ENCODE measurements at places on chromosomes 1 and 21. TPM values are rescaled to one million over a fixed set of nuclear protein-coding genes. Genes with fewer than 3 reads are reported as not detected.

- peak; percentile 89 for DNase-seq
Observed at GRCh38 chr1:156498432-156499193, 2.0 kb downstream of the MEF2D start.

GRCh38 chr1:118954301-118954905 is 33.7 kb downstream of the TBX15 start:
- no peak for DNase-seq

DNA sequence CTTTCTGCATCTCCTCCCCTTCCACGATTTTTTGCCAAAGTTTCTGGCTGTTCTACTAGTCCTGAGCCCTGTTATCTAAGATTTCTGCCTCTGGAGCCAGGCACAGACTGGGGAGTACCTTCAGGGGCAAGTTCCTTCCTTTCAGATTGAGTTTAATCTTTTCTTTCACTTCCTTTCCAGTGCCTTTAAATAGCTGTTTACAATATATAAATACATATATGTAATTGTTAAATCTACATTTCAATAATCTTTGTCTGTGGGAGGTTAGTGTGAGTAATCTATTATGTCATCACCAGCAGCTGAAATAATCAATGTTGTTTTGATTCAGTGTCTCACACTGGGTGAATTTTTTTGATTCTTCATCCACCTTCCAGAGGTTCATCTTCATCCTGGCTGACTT is 31.8 kb downstream of the DIPK1A start:
- no peak for DNase-seq

- no peak for DNase-seq
Observed at GRCh38 chr1:59288046-59288445, 8.8 kb upstream of the FGGY start.

DNA sequence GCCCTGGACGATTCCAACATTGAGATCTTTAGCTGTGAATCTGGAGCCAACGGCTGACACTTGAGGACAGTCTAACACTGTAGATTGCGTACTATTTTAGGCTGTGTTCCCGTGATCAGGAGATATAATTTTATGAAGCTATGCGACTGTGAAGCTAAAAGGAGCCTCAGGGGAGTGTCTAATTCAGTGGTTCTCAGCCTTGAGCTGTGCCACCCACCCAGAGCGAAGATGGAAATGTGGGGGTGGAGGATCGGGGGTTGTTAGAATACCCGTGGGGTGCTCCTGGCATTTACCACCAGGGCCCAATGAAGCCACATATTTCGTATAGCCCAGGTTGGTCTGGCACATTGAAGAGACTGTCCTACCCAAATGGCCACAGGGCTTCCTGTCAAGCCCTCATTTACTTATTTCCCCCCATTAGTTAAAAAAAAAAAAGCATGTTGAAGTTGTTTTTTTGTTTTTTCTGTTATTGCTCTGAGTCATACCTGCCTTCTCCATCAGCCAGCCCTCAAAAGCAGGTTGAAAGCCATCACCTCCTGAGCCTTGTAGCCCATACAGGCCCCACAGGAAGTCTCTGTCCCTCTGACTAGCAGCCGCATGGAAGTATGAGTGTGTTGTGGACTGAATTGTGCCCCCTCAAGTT is 141.7 kb downstream of the GALNT2 start:
- DNase-seq, result no peak

GRCh38 chr1:203467550-203467921 is 8.1 kb upstream of the PRELP start:
- DNase-seq, result no peak

DNA sequence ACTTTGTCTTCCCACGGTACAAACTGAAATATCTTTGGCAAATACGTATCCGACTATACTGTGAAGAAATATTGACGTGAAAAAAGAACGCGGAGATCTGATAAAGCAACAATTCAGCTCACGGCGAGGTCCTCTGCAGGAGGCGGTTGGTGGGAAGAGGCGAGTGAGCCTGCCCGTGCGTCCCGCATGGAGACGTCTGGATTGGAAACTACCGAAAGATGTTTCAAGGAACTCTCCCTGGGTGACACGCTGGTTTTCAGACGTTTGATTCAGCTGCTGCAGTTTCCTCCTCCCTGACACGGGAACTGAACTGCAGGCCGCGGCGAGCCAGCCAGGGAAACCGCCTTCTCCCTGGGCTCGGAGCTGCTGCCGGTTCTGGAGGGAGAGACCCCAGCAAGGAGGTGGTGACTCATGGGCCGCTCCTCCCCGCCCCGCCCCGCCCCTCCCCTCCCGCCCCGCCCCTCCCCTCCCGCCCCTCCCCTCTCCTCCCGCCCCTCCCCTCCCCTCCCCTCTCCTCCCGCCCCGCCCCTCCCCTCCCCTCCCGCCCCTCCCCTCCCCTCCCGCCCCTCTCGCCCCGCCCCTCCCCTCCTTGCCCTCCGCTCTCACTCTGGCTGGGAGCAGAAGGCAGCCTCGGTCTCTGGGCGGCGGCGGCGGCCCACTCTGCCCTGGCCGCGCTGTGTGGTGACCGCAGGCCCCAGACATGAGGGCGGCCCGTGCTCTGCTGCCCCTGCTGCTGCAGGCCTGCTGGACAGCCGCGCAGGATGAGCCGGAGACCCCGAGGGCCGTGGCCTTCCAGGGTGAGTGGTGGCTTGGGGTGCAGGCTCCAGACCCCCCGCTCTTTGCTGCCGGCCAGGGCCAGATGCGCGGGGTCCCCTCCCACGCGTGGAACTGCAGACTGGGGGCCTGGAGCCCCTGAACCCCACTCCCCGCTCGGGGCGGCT is at the start of gene COL6A1:
TSS of gene COL6A1 (plus strand) at position 620 of the 941 bp plus-strand sequence. CDS start at position 701, 81 bp downstream.
- peak; percentile 90 for DNase-seq

GRCh38 chr1:38283696-38284470 is 237.3 kb upstream of the POU3F1 start:
- DNase-seq, result no peak

GRCh38 chr1:51642739-51643142 is 25.8 kb downstream of the OSBPL9 start:
- no peak for DNase-seq

GRCh38 chr1:46532498-46533178 is 18.8 kb downstream of the KNCN start:
- DNase-seq, result no peak

GRCh38 chr1:161225178-161225533 is 704 bp upstream of the TOMM40L start:
- no peak for DNase-seq

DNA sequence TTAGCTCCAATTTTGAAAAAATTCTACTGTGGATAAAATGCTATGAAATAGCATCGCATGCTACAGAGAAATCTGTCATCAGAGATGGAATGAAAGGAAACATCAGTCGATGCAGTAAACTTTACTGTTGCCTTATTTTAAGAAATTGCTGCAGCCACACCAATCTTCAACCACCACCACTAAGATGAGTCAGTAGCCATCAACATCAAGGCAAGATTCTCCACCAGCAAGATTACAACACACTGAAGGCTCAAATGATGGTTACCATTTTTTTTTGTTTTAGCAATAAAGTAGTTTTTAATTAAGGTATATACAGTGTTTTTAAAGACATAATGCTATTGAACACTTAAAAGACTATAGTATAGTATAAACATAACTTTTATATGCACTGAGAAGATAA is 95.6 kb upstream of the JUN start:
- no peak for DNase-seq

GRCh38 chr1:21553116-21553926 is 44.1 kb downstream of the ALPL start:
- no peak for DNase-seq

GRCh38 chr1:115660151-115660550 is 18.4 kb downstream of the VANGL1 start:
- DNase-seq, result no peak

GRCh38 chr1:110196917-110197765 is 13.0 kb upstream of the KCNC4 start:
- no peak for DNase-seq

DNA sequence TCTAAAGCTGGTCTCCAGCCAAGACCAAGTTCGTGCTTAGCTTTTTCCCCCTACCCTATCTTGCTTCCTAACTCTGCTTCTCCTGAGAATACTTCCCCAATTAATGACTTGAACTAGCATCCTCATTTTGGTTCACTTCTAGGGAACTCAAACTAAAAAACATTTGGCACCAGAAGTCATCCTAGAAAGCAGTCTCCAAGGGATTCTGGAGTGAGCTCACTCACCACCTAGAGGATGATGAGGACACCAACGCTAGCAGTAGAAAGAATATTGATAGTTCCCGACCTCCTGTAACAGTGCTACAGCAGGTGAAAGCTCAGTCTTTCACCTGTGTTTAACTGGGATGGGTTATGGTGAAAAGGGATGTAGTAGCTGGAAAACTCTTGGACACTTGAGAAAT is 4.7 kb upstream of the PSMB2 start:
- DNase-seq, result no peak

- DNase-seq, result no peak
Observed at GRCh38 chr1:243991650-243992049, 59.4 kb upstream of the ZBTB18 start.

GRCh38 chr1:192631749-192632148 is 4.2 kb upstream of the RGS13 start:
- DNase-seq, result no peak

DNA sequence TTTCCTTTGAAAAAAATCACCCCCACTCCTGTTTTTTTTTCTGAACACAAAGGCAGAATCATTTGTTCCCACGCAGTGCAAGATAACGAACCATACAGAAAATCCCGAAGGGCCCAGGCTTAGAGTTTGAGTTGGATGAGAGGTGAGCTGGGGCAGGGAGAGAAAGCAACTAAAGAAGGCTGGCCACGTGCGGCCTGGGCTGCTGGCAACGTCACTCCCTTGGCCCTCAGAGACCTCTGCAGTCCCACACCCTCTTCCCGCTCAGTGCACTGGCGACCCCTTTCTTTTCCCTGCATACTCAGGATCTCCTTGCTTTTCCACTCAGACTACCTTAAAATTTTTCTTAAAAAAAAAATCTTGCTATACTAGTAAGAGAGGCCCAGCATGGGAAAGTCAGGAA is 28.2 kb upstream of the CRNN start:
- no peak for DNase-seq

TRIM33 gene
- 23.4 TPM for total RNA-seq

MX2 gene
- total RNA-seq, result 5.0 TPM

CELA2B gene
- total RNA-seq, result not detected

NBPF6 gene
- total RNA-seq, result not detected

C1QA gene
- total RNA-seq, result 35.1 TPM

Measured in cardiac septum (tissue), 1 donor.